ENCODE measurements at places on chromosomes 3 and 15. TPM values are rescaled to one million over a fixed set of nuclear protein-coding genes. Genes with fewer than 3 reads are reported as not detected.

Gene TPRG1
- 0.41 TPM for total RNA-seq

Gene GPR156
- 0.20 TPM for total RNA-seq

Gene ASB14
- not detected for total RNA-seq

Gene CAPN3
- 44.2 TPM for total RNA-seq

Gene GCSAM
- total RNA-seq, result 12.6 TPM

Gene IL12A
- 4.3 TPM for total RNA-seq

Gene CYP1A1
- not detected for total RNA-seq

Gene STARD5
- total RNA-seq, result 17.2 TPM

Gene C3orf20
- total RNA-seq, result 0.34 TPM

Gene CHAC1
- 3.6 TPM for total RNA-seq

Gene NR2E3
- not detected for total RNA-seq

Gene FANCD2OS
- total RNA-seq, result not detected

Gene SEMA6D
- total RNA-seq, result not detected

Gene IL17RC
- total RNA-seq, result 0.25 TPM

Gene MAP6D1
- total RNA-seq, result 1.8 TPM

Gene TGM4
- total RNA-seq, result not detected

Gene ENTPD3
- not detected for total RNA-seq

Gene RBP2
- total RNA-seq, result not detected

Gene CSPG5
- total RNA-seq, result 0.68 TPM

Gene OCA2
- total RNA-seq, result 0.12 TPM

Gene ACAD9
- total RNA-seq, result 57.6 TPM

All from B cell (primary cell).